A549 (cell line): ENCODE measurements at places on chromosomes 4 and X. TPM values are rescaled to one million over a fixed set of nuclear protein-coding genes. Genes with fewer than 3 reads are reported as not detected.

The MFSD8 gene
- 9.5 to 10.1 TPM (median 9.6 TPM) in 3 replicates for polyA plus RNA-seq

The MUC7 gene
- polyA plus RNA-seq, result not detected in 3 replicates

The CYSLTR1 gene
- not detected in 3 replicates for polyA plus RNA-seq

The MAGEB1 gene
- polyA plus RNA-seq, result not detected in 3 replicates

The RHOXF1 gene
- not detected in 3 replicates for polyA plus RNA-seq

The CENPVL1 gene
- polyA plus RNA-seq, result not detected in 3 replicates

The SORCS2 gene
- polyA plus RNA-seq, result 4.3 to 5.1 TPM (median 4.6 TPM) in 3 replicates

The P2RY4 gene
- polyA plus RNA-seq, result not detected in 3 replicates

The IL15 gene
- polyA plus RNA-seq, result 12.7 to 16.2 TPM (median 14.1 TPM) in 3 replicates

The HMX1 gene
- polyA plus RNA-seq, result 0.06 to 0.08 TPM in 2 of 3 replicates, not detected in the other

The MAGEB18 gene
- polyA plus RNA-seq, result not detected in 3 replicates

The ZNF711 gene
- 1.3 to 1.4 TPM (median 1.4 TPM) in 3 replicates for polyA plus RNA-seq

The SPANXB1 gene
- polyA plus RNA-seq, result 2.8 to 5.5 TPM (median 3.6 TPM) in 3 replicates

The GPR82 gene
- polyA plus RNA-seq, result not detected in 3 replicates

The RAB28 gene
- polyA plus RNA-seq, result 8.6 to 10.6 TPM (median 9.5 TPM) in 3 replicates

The FRYL gene
- 6.4 to 7.1 TPM (median 7.0 TPM) in 3 replicates for polyA plus RNA-seq

The SPATA18 gene
- polyA plus RNA-seq, result 4.3 to 5.3 TPM (median 4.4 TPM) in 3 replicates

The EPGN gene
- not detected in 3 replicates for polyA plus RNA-seq

The TMEM156 gene
- polyA plus RNA-seq, result 9.2 to 10.9 TPM (median 10.4 TPM) in 3 replicates

The PCDH10 gene
- polyA plus RNA-seq, result 0.42 to 0.58 TPM (median 0.49 TPM) in 3 replicates

The ZNF157 gene
- 0.05 to 0.08 TPM (median 0.05 TPM) in 3 replicates for polyA plus RNA-seq

The GLRA2 gene
- polyA plus RNA-seq, result not detected in 3 replicates

The ATP8A1 gene
- 0.06 to 0.08 TPM (median 0.07 TPM) in 3 replicates for polyA plus RNA-seq

The RBMXL3 gene
- polyA plus RNA-seq, result not detected in 3 replicates

The CFP gene
- polyA plus RNA-seq, result 0.49 to 0.91 TPM (median 0.54 TPM) in 3 replicates

The ESX1 gene
- 0.05 TPM in 1 of 3 replicates, not detected in the others for polyA plus RNA-seq

The DSPP gene
- not detected in 3 replicates for polyA plus RNA-seq

The AVPR2 gene
- polyA plus RNA-seq, result 0.05 TPM in 1 of 3 replicates, not detected in the others

The SLC9B1 gene
- 0.09 to 0.21 TPM (median 0.16 TPM) in 3 replicates for polyA plus RNA-seq

The UGT8 gene
- 0.04 to 0.12 TPM in 2 of 3 replicates, not detected in the other for polyA plus RNA-seq

The PLP1 gene
- polyA plus RNA-seq, result not detected in 3 replicates

The RTL5 gene
- polyA plus RNA-seq, result 2.9 to 3.3 TPM (median 3.2 TPM) in 3 replicates

The CT45A5 gene
- polyA plus RNA-seq, result not detected in 3 replicates

The PPP3CA gene
- 19.5 to 25.8 TPM (median 21.4 TPM) in 3 replicates for polyA plus RNA-seq

The PCDH7 gene
- 0.04 TPM in 2 of 3 replicates, not detected in the other for polyA plus RNA-seq

The DNAAF6 gene
- not detected in 3 replicates for polyA plus RNA-seq

The GYG2 gene
- polyA plus RNA-seq, result 11.0 to 13.6 TPM (median 12.7 TPM) in 3 replicates

The OTUD4 gene
- 11.5 to 13.1 TPM (median 12.6 TPM) in 3 replicates for polyA plus RNA-seq

The TRIML2 gene
- 56.2 to 58.1 TPM (median 56.9 TPM) in 3 replicates for polyA plus RNA-seq

The NR3C2 gene
- polyA plus RNA-seq, result 0.01 to 0.08 TPM in 2 of 3 replicates, not detected in the other

The POU4F2 gene
- not detected in 3 replicates for polyA plus RNA-seq

The HTN3 gene
- polyA plus RNA-seq, result not detected in 3 replicates

The NXF3 gene
- polyA plus RNA-seq, result not detected in 3 replicates

The GAB3 gene
- polyA plus RNA-seq, result 0.13 to 0.21 TPM (median 0.15 TPM) in 3 replicates

The IRF2 gene
- 10.4 to 11.9 TPM (median 11.0 TPM) in 3 replicates for polyA plus RNA-seq

The HTT gene
- polyA plus RNA-seq, result 13.3 to 14.5 TPM (median 14.0 TPM) in 3 replicates

The HSD17B13 gene
- 0.05 to 0.08 TPM in 2 of 3 replicates, not detected in the other for polyA plus RNA-seq

The PWWP3B gene
- polyA plus RNA-seq, result not detected in 3 replicates

The PDZD4 gene
- polyA plus RNA-seq, result 2.3 to 3.0 TPM (median 2.4 TPM) in 3 replicates

The PASD1 gene
- polyA plus RNA-seq, result not detected in 3 replicates

The CLIC2 gene
- 0.20 to 0.32 TPM (median 0.20 TPM) in 3 replicates for polyA plus RNA-seq

The S100P gene
- 11.4 to 20.9 TPM (median 16.0 TPM) in 3 replicates for polyA plus RNA-seq

The TBC1D25 gene
- 8.8 to 13.0 TPM (median 11.6 TPM) in 3 replicates for polyA plus RNA-seq

The UGT2A1 gene
- polyA plus RNA-seq, result not detected in 3 replicates

The TBX22 gene
- not detected in 3 replicates for polyA plus RNA-seq

The RPA4 gene
- polyA plus RNA-seq, result 0.09 to 0.26 TPM (median 0.12 TPM) in 3 replicates

The RTL3 gene
- polyA plus RNA-seq, result not detected in 3 replicates

The CXorf49B gene
- not detected in 3 replicates for polyA plus RNA-seq

The SPANXA1 gene
- 0.18 TPM in 1 of 3 replicates, not detected in the others for polyA plus RNA-seq

The GCNA gene
- polyA plus RNA-seq, result 1.4 to 1.6 TPM (median 1.6 TPM) in 3 replicates
